ENCODE measurements at places on chromosomes 2 and 18.

DNA sequence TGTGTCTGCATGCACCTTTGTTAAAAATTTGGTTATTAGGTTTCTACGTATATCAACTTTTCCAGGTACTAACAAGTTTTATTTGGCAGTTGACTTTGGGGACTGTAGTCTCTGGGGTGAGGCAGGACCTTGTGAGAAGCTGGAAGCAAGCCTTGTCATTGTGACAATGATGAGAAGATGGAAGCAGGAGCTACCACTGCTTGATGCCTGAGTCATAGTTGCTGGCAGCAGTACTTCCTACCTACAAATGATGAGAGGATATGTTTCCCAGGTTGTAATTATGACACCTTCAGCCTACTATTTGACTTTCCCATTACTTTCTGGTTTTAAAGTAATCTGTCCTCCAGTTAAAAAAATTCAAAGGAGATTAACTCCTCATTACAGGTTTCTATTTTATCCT lies 516.3 kb downstream of the NRXN1 start:
- no peak for DNase-seq
- H3K36me3 ChIP-seq, result no peaks in the 10 kb centered on the region
- no peaks in the 10 kb centered on the region for H3K4me1 ChIP-seq

GRCh38 chr18:59218018-59218417 lies 1.9 kb upstream of the GRP start:
- H3K4me3 ChIP-seq, result no peak overlapping the region
- peaks cover 16% of the 10 kb centered on the region for H3K4me1 ChIP-seq
- DNase-seq, result no peak
- no peak overlapping the region for H3K27ac ChIP-seq

DNA sequence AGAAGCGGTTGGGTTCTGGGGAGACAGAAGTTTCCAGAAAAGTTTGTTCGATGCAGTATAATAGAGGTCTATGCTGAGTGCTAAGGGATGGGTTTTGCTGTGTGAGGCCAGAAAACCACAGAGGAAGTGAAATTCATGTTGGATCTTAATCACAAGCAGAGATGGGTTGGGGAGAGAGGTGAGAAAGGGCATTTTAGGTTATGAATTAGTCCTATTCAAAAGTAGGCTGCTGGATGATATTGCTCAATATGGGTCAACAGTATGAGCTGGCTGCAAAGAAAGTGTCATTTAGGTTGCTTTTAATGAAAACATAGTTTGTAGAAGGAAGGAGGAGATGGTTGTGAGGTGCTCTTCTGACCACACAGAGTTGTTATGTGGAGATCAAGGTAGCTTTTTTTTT lies 118.8 kb upstream of the LHCGR start:
- H3K4me1 ChIP-seq, result no peaks in the 10 kb centered on the region
- no peak for DNase-seq
- no peaks in the 10 kb centered on the region for H3K36me3 ChIP-seq
- H3K27ac ChIP-seq, result no peak overlapping the region

GRCh38 chr18:6976935-6977334 lies 140.7 kb downstream of the LAMA1 start:
- H3K27ac ChIP-seq, result no peak overlapping the region
- H3K27me3 ChIP-seq, result no peaks in the 10 kb centered on the region
- no peaks in the 10 kb centered on the region for H3K4me1 ChIP-seq
- DNase-seq, result no peak
- H3K4me3 ChIP-seq, result no peak overlapping the region

DNA sequence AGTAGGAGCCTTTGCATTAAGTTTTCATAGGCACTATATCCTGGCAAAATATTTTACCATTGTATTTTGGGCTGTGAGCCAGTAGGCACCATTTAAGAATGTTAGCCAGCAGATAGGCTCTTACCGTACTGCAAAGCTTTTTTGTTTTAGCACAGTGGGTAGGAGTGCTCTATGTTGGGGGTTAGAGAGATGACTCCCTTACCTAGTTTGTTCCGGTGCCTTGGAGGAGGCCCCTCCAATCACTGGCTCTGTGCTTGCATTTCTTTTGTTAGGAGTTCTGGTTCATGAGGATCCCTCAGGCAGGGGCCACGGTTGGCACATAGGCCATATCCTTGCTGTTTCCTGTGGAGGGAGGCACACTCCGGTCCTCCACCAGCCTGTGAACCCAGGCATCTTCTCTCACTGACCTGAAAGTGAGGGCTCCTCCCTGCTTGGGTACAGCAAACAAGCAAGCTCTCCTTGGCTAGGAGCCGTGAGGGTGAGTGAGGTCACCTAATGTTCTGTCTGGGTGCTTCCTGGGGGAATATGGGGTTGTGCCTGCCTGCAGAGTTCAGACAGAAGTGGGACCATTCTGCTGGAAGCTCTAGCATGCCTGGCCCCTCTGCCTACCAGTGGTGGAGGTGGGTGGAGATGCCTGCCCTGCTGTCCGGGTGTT lies 29.8 kb downstream of the LTBP1 start:
- DNase-seq, result no peak
- H3K27ac ChIP-seq, result no peak overlapping the region

DNA sequence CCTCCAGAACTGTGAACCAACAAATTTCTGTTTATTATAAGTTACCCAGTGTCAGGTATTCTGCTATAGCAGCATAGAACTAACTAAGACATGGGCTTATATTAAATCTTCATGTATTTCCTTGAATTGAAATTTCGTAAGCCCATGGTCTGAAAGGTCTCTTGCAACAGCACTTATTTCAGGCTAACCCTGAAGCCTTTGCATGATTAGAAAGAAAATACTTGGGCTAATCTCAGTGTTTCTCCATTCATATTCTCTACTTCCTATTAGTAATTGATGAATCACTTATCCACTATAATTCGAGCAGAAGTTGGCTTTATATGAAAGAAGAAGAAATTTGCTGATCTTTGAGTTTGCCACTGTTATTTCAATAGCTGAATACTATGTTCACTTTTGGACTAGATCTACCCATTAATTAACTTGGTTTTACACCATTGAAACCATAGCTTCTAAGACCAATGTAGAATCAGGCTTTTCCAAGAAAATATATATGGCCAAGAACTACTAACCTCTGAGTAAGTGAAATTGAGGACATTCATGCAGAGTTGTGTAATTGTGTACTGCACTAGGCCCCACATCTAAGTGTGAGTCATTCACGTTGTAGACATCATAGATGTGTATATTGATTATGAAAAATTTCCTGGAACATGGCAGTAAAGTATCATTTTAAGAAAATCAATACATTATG lies 731.6 kb downstream of the SOCS6 start:
- H3K4me3 ChIP-seq, result no peak overlapping the region
- no peaks in the 10 kb centered on the region for H3K27me3 ChIP-seq
- DNase-seq, result no peak
- no peaks in the 10 kb centered on the region for H3K4me1 ChIP-seq
- H3K27ac ChIP-seq, result no peak overlapping the region

- no peak for DNase-seq
- H3K36me3 ChIP-seq, result peaks cover 1% of the 10 kb centered on the region
- no peaks in the 10 kb centered on the region for H3K27me3 ChIP-seq
- H3K4me1 ChIP-seq, result no peaks in the 10 kb centered on the region
Measured at GRCh38 chr2:217282531-217282930, 422.7 kb upstream of the TNP1 start.

DNA sequence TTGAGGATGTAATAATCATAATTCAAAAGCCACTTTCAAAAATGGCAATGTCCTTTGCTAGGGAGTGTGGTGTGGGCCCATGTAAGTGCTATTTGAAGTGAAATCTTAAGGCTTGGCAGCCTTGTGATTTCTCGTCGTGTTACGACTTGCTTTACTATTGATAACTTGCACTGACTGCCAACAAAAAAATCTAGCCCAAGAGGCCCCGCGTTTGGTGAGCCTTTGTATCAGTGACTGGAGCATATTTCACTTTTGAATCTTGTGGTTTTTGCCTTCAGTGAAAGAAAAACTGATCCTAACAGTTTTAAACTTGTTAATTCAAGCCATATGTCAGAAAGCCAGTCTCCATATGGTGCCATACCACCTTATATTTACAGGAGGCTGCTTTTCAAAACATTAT lies 248.0 kb downstream of the TMEM182 start:
- H3K27ac ChIP-seq, result no peak overlapping the region
- no peaks in the 10 kb centered on the region for H3K4me1 ChIP-seq
- no peaks in the 10 kb centered on the region for H3K27me3 ChIP-seq
- DNase-seq, result no peak
- H3K4me3 ChIP-seq, result no peak overlapping the region
- H3K36me3 ChIP-seq, result no peaks in the 10 kb centered on the region

- no peaks in the 10 kb centered on the region for H3K4me1 ChIP-seq
- no peak overlapping the region for H3K27ac ChIP-seq
- no peaks in the 10 kb centered on the region for H3K27me3 ChIP-seq
- H3K36me3 ChIP-seq, result no peaks in the 10 kb centered on the region
- H3K4me3 ChIP-seq, result no peak overlapping the region
- DNase-seq, result no peak
Measured at GRCh38 chr2:211429256-211429920, 873.0 kb downstream of the CPS1 start.
